Caco-2 (cell line): ENCODE measurements at places on chromosomes 5 and 9. TPM values are rescaled to one million over a fixed set of nuclear protein-coding genes. Genes with fewer than 3 reads are reported as not detected.

The CDK9 gene
- 47.9 and 48.2 TPM in 2 replicates for total RNA-seq

The GARNL3 gene
- 11.8 and 15.2 TPM in 2 replicates for total RNA-seq

DNA sequence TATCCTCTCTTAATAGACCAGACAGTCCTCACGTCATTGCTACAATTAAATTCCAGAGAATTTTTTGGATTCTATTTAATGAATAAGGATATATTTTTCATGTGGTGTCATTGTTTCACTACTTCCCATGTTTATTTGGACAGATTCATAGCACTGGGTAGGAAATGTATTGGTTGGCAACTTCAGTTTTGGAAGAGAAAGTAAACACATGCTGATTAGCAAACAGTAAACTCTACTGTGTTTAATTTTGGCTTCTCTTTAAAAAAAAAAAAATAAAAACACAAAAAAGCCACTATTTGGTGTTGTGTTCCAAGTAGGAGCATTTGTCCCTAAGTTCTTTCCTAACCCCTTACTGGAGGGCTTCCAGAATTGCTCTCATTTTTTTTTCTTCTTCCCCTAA is 77.3 kb downstream of the NFIB start:
- no peak for DNase-seq
- no peaks in the 10 kb centered on the region for H3K27me3 ChIP-seq
- H3K4me3 ChIP-seq: no peak overlapping the region
- no peaks in the 10 kb centered on the region for H3K36me3 ChIP-seq
- H3K4me1 ChIP-seq: peaks cover 7% of the 10 kb centered on the region; the same call in 1 of the 2 replicates

The PCDHA1 gene
- 0.07 TPM in 1 of 2 replicates, not detected in the other for total RNA-seq

The S100Z gene
- 0.66 TPM in 1 of 2 replicates, not detected in the other for total RNA-seq

The FREM1 gene
- 0.50 and 0.67 TPM in 2 replicates for total RNA-seq

The CAMK4 gene
- not detected in 2 replicates for total RNA-seq

The GPR150 gene
- 0.21 and 0.27 TPM in 2 replicates for total RNA-seq

The PCDHB4 gene
- total RNA-seq: not detected in 2 replicates

The SMC2 gene
- 36.4 and 37.4 TPM in 2 replicates for total RNA-seq

DNA sequence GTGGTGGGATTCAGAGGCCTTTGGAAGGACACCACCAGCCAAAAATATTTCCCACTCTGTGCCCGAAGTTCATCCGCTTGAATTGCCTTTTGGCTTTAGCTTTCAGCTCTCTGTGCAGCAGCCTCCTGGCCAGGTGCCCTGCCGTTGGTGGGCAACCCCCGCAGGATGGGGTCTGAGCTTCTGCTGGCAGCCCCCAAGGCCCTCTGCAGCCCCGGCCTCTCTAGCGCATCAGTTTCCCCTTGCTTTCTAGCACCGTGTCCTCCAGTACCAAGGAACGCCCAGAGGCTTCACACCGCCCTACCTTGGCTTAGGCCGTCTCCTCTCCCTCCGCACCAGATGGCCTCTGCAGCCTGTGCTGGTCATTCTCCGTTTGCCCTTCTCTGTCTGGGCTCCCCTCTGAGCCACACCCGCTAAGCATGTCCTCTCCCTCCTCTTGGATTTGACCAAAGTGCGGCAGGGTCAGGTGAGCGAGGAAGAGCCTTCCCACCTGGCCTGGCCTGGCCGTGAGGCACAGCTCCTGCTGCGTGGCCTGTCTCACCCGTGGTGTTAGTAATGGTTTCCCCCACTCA is 4.2 kb upstream of the TSC1 start:
- peaks cover 13% of the 10 kb centered on the region; the same call in 1 of the 2 replicates for H3K4me1 ChIP-seq
- H3K4me3 ChIP-seq: no peak overlapping the region
- no peaks in the 10 kb centered on the region for H3K27me3 ChIP-seq

- H3K36me3 ChIP-seq: no peaks in the 10 kb centered on the region
- DNase-seq: no peak
- no peaks in the 10 kb centered on the region for H3K27me3 ChIP-seq
- H3K27ac ChIP-seq: no peak overlapping the region
- peaks cover 8% of the 10 kb centered on the region; the same call in 1 of the 2 replicates for H3K4me1 ChIP-seq
- no peak overlapping the region for H3K4me3 ChIP-seq
Observed at GRCh38 chr5:159972538-159973362, 36.2 kb upstream of the TTC1 start.

DNA sequence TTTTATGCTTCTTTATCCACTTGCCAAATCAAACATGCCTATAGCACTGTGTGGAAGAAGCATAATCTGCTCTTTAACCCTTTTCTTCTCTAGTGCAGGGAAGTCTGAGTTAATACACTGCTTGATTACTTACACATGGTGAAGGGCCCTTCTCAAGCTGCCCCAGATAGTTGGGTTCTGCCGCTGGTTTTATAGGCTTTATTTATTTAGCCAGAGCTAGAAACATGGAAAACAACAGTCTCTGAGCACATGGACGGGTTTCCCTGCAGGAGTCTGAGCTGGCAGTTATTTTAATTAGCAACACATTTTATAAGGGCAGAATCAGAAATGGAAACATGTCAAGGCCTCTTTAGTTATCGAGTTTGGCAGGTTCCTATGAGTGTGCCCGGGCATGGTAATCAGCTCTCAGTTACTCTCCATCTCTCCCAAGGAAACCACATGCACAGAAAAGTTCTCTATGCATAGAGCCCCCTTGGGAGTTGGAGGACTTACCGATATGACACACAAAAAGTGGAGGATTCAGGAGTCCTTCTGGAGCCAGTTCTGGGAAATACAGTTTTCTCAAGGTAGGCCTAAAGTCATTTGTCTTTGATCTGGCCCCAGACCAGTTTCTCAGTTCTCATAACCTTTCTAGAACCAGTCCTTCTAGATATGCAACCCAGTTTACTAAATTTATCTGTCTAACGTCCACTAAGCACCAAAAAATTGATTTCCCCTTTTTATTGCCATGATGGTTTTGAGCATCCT is 564.8 kb downstream of the ACTL7B start:
- H3K27me3 ChIP-seq: no peaks in the 10 kb centered on the region
- no peaks in the 10 kb centered on the region for H3K36me3 ChIP-seq
- no peaks in the 10 kb centered on the region for H3K4me1 ChIP-seq
- H3K27ac ChIP-seq: no peak overlapping the region
- no peak overlapping the region for H3K4me3 ChIP-seq
